Esophagus squamous epithelium (tissue), 5 donors: ENCODE measurements at places on chromosomes 4 and X.

- no peaks in the 10 kb centered on the region for H3K36me3 ChIP-seq
- no peaks in the 10 kb centered on the region for H3K4me1 ChIP-seq
- DNase-seq: no peak
- no peak overlapping the region for H3K4me3 ChIP-seq
- no peaks in the 10 kb centered on the region for H3K27me3 ChIP-seq
Observed at GRCh38 chrX:83771664-83772063, 89.3 kb upstream of the CYLC1 start.

GRCh38 chr4:41509451-41509866, 28.5 kb upstream of the LIMCH1 start:
- no peak overlapping the region for H3K4me3 ChIP-seq
- H3K36me3 ChIP-seq: no peaks in the 10 kb centered on the region
- DNase-seq: no peak
- peaks cover 7% of the 10 kb centered on the region for H3K4me1 ChIP-seq

GRCh38 chr4:123832173-123833026, 435.8 kb downstream of the SPRY1 start:
- H3K27ac ChIP-seq: peak overlapping the region; percentile 79
- no peak overlapping the region for H3K4me3 ChIP-seq
- no peaks in the 10 kb centered on the region for H3K36me3 ChIP-seq
- no peak for DNase-seq

DNA sequence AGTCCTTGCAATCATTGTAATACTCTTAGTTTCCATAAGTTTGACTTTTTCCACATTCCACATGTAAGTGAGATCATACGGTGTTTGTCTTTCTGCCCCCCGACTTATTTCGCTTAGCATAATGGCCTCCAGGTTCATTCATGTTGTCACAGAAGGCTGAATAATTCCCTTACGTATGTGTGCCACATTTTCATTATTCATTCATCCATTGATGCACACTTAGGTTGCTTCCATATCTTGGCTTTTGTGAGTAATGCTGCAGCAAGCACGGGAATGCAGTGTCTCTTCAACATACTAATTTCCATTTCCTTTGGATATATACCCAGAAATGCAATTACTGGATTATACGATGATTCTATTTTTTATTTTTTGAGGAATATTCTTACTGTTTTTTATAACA, 22.0 kb upstream of the VEGFC start:
- H3K27ac ChIP-seq: no peak overlapping the region
- no peaks in the 10 kb centered on the region for H3K4me1 ChIP-seq

DNA sequence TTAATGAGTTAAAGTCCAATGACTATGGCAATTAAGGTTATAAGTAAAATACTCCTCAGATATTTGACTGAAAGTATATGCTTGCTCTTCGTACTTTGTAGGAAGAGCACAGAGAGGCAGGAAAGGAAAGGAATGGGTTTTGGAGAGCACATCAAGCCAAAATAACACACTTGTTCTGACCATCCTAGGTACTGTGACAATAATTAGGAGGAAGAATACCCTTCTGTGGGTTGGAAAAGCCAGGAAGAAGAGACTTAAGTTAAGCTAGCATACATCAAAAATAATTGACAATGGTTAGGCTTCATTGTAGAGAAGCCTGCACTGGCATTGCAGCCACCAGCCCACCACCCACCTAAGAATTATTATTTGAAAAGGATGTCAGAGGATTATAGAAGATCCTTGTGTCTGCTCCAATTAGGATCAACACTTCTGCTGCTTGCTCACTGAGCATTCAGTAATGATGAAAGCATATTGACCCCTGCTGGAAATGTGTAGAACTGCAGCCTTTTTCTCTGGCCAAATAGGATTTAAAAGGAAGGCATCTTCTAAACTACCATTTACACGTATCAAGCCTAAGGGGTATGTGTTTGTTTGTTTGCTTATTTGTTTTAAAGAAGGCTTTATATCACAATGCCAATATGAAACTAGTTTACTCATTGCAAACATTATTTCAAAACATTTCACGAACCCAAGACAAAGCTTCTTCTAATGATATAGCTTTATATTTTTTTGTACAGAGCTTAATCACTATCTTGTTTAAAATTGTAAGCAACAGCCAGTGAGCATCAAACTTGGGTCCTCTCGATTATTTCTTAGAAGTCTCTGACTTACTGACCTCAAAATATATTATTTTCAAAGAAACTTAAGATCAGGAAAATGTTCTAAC, 286.2 kb upstream of the TET2 start:
- no peaks in the 10 kb centered on the region for H3K4me1 ChIP-seq
- no peak for DNase-seq
- no peaks in the 10 kb centered on the region for H3K27me3 ChIP-seq

DNA sequence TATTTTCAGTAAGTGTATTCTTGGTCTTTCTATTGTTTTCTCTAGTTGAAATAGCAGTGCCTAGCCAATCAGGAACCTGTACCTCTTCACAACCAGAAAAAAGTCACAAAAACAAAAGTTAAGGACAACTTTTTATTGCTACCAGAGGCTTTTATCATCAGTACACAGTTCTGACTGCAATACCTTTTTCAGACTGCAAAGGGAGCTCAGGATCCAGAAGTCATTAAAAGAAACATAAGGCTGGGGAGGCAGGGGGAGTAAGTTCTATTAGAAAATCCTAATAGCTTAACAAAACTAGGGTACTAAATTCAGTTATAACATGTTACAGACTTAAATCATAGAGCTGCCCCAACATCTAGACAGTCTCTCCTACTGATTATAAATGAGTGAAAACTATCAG, 28.8 kb downstream of the CCNI start:
- H3K4me3 ChIP-seq: no peak overlapping the region
- H3K4me1 ChIP-seq: no peaks in the 10 kb centered on the region
- no peak overlapping the region for H3K27ac ChIP-seq
- H3K36me3 ChIP-seq: peaks cover 3% of the 10 kb centered on the region
- no peak for DNase-seq
- no peaks in the 10 kb centered on the region for H3K27me3 ChIP-seq

DNA sequence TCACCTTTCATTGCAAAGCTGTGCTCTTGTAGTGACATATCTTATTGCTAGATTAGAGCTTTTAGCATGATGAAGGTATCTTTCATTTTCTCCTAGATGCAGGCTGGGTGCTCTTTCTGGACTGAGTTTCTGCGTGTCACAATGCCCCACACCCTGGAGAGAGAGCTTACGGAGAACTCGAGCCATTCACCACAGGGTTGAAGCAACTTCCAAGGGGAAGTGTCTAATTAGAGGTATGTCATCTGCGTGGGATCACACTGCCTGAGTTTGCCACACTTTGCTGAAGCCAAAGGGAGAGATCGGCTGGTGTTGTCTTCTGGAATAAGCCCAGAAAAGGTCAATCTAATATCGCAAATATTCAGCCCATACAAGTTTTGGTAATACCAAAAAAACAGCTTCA, 179.3 kb upstream of the MBNL3 start:
- H3K4me1 ChIP-seq: peaks cover 4% of the 10 kb centered on the region
- no peaks in the 10 kb centered on the region for H3K36me3 ChIP-seq
- H3K27ac ChIP-seq: no peak overlapping the region
- no peak for DNase-seq
- H3K27me3 ChIP-seq: no peaks in the 10 kb centered on the region

- H3K27me3 ChIP-seq: no peaks in the 10 kb centered on the region
- no peaks in the 10 kb centered on the region for H3K36me3 ChIP-seq
- peak overlapping the region; percentile 66 for H3K27ac ChIP-seq
- no peak for DNase-seq
Observed at GRCh38 chr4:184397516-184398163, 76.7 kb downstream of the IRF2 start.

GRCh38 chrX:19190902-19191301, 68.6 kb upstream of the ADGRG2 start:
- no peak overlapping the region for H3K27ac ChIP-seq
- H3K36me3 ChIP-seq: no peaks in the 10 kb centered on the region
- DNase-seq: no peak
- H3K4me1 ChIP-seq: no peaks in the 10 kb centered on the region
- H3K27me3 ChIP-seq: no peaks in the 10 kb centered on the region

DNA sequence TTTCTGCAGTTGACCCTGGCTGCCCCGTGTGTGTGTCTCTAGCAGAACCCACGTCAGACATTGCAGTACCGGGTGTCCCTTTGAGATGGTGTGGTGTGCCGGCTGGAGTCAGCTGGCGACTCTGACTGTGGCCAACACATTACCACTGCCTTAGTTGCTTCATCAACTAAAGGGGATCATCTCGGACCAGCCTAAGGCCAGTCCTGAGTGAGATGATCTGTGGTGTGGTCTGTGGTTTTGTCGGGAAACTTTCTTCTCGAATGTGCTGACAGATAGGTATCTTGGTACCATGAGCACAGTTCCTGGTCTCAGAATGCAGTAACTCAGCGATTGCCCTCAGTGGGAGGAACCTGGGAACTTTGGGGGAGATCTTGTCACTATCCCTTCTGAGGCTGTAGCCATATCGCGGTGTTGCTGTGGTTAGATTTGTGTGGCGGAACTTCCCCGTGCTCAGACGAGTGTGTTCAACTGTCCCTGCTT, 15.8 kb downstream of the TBC1D14 start:
- DNase-seq: no peak
- peaks cover 4% of the 10 kb centered on the region for H3K4me1 ChIP-seq
- no peaks in the 10 kb centered on the region for H3K36me3 ChIP-seq
- H3K27me3 ChIP-seq: no peaks in the 10 kb centered on the region
- H3K27ac ChIP-seq: peak overlapping the region; percentile 30
- no peak overlapping the region for H3K4me3 ChIP-seq

GRCh38 chrX:110432091-110432905, 73.7 kb downstream of the RTL9 start:
- H3K4me1 ChIP-seq: no peaks in the 10 kb centered on the region
- H3K27me3 ChIP-seq: no peaks in the 10 kb centered on the region
- no peak overlapping the region for H3K4me3 ChIP-seq
- H3K27ac ChIP-seq: no peak overlapping the region
- DNase-seq: no peak

DNA sequence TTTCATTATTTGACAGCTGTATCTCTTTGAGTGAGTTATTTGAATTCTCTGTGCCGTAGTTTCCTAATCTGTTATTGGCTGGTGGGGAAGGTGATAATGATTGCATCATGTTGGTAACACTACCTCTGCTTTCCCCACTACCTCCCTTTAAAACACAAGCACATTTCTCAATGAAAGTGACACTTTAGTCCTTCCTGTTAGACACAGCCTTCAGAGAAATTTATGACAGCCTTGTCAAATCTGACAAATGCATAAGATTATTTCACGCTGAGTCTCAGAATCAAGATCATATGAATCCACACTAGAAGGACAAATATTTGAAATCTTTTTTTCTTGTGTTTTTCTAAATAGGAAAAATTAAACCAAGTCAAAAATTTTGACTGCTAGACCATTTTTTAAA, 896.1 kb downstream of the CENPC start:
- no peak for DNase-seq
- no peaks in the 10 kb centered on the region for H3K4me1 ChIP-seq
- no peaks in the 10 kb centered on the region for H3K36me3 ChIP-seq
- no peaks in the 10 kb centered on the region for H3K27me3 ChIP-seq

DNA sequence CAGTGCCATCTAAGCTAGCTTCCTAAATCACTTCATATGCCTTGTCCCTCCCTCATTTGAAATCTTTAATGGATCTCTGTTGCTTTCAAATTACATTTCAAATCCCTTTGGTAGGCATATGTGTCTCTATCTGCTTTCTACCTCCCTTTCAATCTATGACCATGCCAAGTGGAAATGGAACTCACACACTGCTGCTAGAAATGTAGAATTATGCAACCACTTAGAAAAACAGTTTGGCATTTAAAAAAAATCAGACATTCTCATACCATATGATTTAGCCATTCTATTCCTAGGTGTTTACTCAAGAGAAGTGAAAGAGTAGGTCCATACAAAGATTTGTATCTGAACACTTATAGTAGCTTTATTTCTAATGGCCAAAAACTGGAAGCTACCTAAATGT, 413.5 kb upstream of the INTU start:
- H3K4me3 ChIP-seq: no peak overlapping the region
- DNase-seq: no peak
- H3K27ac ChIP-seq: no peak overlapping the region

DNA sequence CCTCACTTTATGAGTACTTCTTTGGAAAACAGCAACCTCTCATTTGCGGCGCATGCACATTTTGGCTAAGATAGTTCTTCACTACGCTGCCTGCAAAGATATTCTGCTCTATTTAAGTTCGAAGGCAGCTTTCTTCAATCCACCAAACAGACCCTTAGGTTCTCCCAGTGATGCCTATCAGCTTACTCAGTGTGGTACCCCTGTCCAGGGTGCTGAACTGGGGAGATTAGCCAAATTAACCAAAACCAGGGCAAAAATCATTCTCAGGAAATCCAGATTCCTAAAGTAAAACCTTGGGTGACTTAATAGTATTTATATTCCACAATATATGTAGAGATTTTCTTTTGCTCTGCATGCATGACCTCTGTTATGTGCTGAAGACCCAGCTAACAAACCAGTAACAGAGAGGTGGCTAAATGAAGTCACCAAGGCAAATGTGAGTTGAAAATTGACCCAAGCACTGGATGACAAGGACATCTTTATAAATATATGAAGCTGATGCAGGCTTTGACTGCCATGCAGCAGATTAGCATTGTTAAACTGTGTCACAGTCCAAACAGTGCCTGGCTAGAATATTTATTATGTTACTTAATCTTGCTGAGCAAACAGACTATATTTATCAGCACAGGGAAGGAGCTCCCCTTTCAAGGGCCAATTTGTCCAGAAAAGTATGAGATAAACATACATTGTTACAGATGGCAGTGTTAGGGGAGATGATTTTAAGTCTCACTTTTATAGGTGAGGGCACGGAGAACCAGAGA, 418.2 kb downstream of the STIM2 start:
- H3K4me1 ChIP-seq: no peaks in the 10 kb centered on the region
- no peak for DNase-seq
- no peaks in the 10 kb centered on the region for H3K36me3 ChIP-seq

- no peak overlapping the region for H3K4me3 ChIP-seq
- no peaks in the 10 kb centered on the region for H3K36me3 ChIP-seq
- H3K27me3 ChIP-seq: no peaks in the 10 kb centered on the region
Observed at GRCh38 chrX:51024106-51024696, 113.7 kb downstream of the BMP15 start.

DNA sequence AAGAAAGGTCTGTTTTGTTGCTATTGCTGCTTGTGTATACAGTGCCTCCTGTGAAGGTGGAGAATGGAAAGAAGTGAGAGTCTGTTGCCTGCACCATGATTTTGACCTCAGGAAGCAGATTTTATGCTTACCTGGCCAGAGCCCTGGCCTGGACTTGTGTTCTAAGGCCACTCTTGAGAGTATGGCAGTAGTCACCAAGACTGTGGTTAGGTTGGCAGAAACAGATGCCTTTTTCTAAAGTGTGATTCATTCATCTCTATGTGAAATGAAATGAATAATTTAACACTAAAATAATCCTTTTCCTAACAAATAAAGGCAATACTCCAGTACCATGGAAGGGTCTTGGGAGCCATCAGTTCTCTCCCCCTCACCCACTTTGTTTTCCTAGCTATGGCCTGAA, 161.8 kb downstream of the DCLK2 start:
- no peaks in the 10 kb centered on the region for H3K36me3 ChIP-seq
- no peaks in the 10 kb centered on the region for H3K27me3 ChIP-seq
- no peak for DNase-seq
- H3K27ac ChIP-seq: no peak overlapping the region

- H3K4me1 ChIP-seq: no peaks in the 10 kb centered on the region
- no peak overlapping the region for H3K4me3 ChIP-seq
- no peak for DNase-seq
- no peaks in the 10 kb centered on the region for H3K27me3 ChIP-seq
Observed at GRCh38 chrX:54811301-54811885, 3.8 kb downstream of the MAGED2 start.
